ENCODE measurements at places on chromosomes 7 and 10.

GRCh38 chr7:27105301-27106031 lies 3.0 kb upstream of the HOXA2 start:
- H3K27me3 ChIP-seq = peaks cover 98% of the 10 kb centered on the region
- H3K27ac ChIP-seq = peak overlapping the region; percentile 42
- H3K36me3 ChIP-seq = no peaks in the 10 kb centered on the region
- DNase-seq = peak; percentile 29
- H3K4me3 ChIP-seq = peak overlapping the region; percentile 42

DNA sequence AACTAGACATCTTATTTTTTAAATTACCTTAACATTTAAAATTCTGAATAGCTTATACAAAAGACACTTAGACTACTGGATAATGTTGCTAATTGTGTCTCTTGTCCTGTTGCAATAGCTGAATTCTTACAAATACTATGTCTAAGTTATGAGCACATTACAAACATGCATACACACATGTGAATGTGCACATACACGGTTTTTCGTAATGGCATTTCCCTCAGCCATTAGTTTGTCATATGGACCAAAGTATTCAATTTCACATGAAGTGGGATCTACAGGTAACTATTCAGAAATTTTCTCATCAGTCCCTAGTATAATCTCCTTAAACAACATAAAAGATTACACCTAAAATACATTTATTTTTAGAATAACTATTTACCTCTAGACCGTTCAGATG lies 178.6 kb upstream of the BET1 start:
- H3K36me3 ChIP-seq = no peaks in the 10 kb centered on the region
- DNase-seq = no peak
- H3K4me3 ChIP-seq = no peak overlapping the region

DNA sequence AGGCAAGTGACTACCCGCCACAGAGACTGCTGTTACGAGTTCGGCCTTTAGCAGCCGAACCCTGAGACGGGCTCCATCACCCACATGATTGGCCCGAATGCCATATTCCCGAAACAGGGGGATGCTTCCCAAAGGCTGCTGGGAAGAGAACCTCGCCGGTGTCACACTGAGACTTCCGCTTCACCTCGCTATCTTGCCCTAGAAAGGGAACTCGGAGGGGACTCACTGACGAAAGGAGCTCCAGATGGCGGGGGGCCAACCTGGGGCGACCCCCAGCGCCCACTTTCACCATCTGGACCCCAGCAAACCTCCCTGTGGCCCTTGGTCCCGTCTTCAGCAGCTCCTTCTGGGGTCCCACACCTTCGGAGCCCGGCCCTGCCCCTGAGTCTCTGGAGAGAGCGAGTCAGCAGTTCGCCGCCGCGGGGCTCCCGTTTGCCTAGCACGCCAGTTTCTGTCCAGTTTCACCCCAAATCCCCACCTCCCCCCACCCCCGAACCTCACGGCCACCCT lies 529 bp downstream of the HPS1 start:
- H3K27me3 ChIP-seq = no peaks in the 10 kb centered on the region
- peaks cover 26% of the 10 kb centered on the region for H3K36me3 ChIP-seq
- H3K4me1 ChIP-seq = peaks cover 3% of the 10 kb centered on the region
- peak overlapping the region; percentile 92 for H3K27ac ChIP-seq

DNA sequence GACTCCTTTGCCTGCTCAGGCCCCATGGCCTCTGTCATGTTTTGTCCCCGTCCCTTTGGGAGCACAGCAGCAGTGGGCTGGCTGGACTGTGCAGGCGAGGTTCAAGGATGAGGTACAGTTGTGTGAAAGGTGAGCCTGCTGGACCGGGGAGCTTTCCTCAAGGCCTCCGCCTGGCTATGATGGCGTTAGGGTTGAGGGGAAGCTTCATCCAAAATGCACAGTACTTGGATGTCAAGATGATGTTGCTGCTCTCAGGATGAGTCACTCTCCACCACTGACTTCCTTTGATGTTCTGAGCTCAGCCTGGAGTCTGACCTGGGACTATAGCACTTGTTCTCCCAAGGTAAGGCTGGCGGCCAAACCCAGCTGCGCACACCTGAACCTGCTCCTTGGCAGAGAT lies 152.7 kb upstream of the SHH start:
- peaks cover 6% of the 10 kb centered on the region for H3K4me1 ChIP-seq
- H3K36me3 ChIP-seq = no peaks in the 10 kb centered on the region
- no peak overlapping the region for H3K27ac ChIP-seq
- no peak overlapping the region for H3K4me3 ChIP-seq
- no peaks in the 10 kb centered on the region for H3K27me3 ChIP-seq

DNA sequence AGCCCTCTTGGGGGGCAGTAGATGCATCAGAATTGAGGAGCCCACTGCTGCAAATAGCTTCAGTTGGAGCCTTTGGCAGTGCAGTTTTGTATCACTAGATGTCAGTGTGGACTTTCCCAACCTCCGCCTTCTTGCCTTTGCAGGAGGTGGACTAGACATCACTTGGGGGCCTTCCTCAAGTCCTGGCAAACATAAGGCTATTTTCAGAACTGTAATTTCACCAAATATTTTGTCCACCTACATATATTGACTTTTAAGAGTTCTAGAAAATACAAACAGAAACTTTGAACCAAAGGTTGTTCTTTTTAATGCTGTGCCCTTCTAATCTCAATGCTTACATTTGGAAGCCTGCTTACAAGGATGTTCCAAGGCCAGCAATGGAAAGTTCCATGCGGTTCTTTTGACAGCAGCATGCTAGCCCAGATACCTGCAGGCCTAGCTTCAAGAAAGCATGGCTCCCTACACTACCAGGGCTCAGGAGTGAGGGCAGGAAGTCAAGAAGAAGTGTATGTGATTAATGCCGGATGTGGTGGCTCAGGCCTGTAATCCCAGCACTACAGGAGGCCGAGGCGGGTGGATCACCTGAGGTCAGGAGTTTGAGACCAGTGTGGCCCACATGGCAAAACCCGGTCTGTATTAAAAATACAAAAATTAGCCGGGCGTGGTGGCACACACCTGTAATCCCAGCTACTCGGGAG lies 8.0 kb upstream of the ZNRF2 start:
- H3K4me1 ChIP-seq = peaks cover 4% of the 10 kb centered on the region
- DNase-seq = peak; percentile 79
- H3K27ac ChIP-seq = no peak overlapping the region
- no peaks in the 10 kb centered on the region for H3K36me3 ChIP-seq
- no peak overlapping the region for H3K4me3 ChIP-seq

- H3K27me3 ChIP-seq = no peaks in the 10 kb centered on the region
- peaks cover 17% of the 10 kb centered on the region for H3K4me1 ChIP-seq
- H3K36me3 ChIP-seq = no peaks in the 10 kb centered on the region
- H3K27ac ChIP-seq = no peak overlapping the region
- DNase-seq = no peak
- no peak overlapping the region for H3K4me3 ChIP-seq
Measured at GRCh38 chr10:88226891-88227290, 356.2 kb downstream of the RNLS start.

DNA sequence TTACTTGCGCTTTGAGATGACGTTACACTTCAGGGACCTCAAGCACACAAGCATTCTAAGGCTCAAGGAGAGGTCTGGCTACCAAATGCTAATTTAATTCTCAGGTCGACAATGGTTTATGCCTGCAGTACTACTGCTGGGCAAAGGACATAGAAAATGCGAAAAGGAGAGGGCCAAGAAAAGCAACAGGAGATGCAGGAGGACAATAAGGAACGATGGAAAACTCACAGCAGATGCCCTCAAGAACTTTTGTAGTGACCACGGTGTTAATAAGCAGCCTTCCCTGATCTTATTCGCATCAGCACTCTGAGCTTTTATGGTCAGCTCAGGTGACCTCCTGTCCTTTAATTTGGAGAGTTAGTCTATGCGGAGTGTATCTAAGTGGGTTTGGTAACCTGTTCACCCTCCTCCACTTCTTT lies 146.3 kb downstream of the GPR85 start:
- no peaks in the 10 kb centered on the region for H3K36me3 ChIP-seq
- peaks cover 42% of the 10 kb centered on the region for H3K4me1 ChIP-seq
- DNase-seq = no peak
- H3K27ac ChIP-seq = peak overlapping the region; percentile 75
- peak overlapping the region; percentile 97 for H3K4me3 ChIP-seq
- H3K27me3 ChIP-seq = no peaks in the 10 kb centered on the region

DNA sequence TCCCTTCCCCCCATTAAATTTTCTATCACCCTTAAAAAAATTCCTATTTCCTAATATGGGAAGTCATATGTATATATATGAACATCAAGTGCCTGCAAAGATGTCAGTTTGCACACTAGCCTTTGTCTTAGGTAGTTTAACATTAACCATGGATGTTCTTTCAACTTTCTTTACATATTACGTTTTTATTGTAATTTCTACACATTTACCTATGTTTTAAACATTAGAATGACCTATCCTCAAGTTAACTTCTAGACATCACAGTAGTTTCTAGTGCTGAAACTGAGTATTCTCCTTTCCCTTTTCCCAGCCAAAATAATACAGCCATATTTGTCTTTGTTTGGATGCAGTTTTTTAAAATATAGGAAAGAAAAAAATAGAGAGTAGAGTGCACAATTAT lies 5.8 kb downstream of the DLX6 start:
- H3K27ac ChIP-seq = no peak overlapping the region
- no peak overlapping the region for H3K4me3 ChIP-seq
- DNase-seq = no peak
- peaks cover 17% of the 10 kb centered on the region for H3K4me1 ChIP-seq
- H3K36me3 ChIP-seq = no peaks in the 10 kb centered on the region
- peaks cover 99% of the 10 kb centered on the region for H3K27me3 ChIP-seq

- DNase-seq = no peak
- peaks cover 5% of the 10 kb centered on the region for H3K36me3 ChIP-seq
- no peaks in the 10 kb centered on the region for H3K4me1 ChIP-seq
- H3K4me3 ChIP-seq = no peak overlapping the region
- H3K27me3 ChIP-seq = no peaks in the 10 kb centered on the region
Measured at GRCh38 chr10:77780180-77780579, 142.6 kb upstream of the KCNMA1 start.

Measured in stomach (tissue), 19 donors.